Bronchial epithelial cell (primary cell): ENCODE measurements at places on chromosomes 6 and 20.

- DNase-seq: no peak
These were observed 108.8 kb downstream of the PREX1 start for GRCh38 chr20:48718786-48719578.

DNA sequence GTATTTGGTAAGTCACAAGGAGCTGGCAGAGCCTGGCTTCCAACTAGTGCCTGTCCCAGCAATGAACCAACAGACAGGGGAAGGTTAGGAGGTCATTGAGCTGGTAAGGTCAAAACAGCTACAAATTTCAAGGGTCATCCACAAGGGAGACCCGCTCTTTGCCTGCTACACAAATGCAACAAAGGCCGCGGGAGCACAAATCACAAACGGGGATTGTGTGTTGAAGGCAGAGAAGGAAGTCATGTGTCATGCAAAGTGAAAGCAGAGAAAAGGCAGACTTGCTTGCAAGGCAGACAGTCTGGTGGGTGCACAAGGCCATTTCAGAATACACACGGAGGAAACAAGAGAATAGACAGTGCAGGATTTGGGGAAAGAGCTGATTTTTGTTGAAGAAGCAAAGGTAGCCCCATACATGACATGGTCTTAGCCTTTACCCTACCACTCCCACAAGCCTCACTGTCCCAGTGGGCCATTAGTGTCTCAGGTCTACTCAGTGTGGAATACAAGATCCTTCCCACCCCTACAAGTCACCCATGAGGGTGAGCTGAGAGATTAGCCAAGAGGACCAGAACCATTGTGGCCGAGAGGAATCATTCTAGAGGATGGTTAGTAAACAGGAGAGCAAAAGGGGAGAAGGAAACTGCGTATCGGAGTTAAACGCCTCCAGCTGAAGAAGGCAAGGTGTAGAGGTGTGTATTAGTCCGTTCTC lies 18.1 kb upstream of the SAMHD1 start:
- no peak for DNase-seq

DNA sequence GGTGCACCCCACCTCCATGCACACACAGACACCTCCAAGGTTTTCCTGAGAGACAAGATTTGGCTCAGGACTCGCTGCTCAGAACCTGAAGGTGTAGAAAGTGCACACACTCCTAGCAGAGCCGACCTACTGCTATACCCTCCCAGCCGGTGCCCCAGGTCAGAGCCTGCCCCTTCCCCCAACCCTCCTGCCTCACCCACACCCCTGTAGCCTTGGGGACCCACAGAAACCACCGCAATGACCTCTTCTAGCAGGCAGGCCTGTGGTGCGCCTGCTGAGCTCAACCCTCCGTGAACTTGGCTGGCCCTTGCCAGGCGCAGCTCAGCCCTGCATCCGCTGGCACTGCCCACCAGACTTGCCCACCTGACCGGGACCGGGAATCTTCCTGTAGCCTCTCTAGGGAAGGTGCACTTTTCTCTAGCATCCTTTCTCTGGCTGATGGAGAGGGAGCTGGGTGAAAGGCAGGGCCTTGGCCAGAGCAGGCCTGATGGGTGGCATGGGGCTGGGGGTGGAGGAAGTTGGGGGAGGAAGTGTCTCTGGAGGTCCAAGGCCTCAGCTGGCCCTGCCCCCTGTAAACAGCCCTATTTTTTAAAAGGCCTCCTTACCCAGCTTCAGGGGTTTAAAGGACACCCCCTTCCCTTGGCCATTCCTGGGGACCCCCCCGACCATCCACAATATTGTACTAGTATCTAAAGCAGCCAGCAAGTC lies 36.9 kb upstream of the SLCO4A1 start:
- DNase-seq: no peak

- DNase-seq: peak; percentile 73
These were observed 78.4 kb upstream of the FBXL4 start for GRCh38 chr6:99026135-99026534.

DNA sequence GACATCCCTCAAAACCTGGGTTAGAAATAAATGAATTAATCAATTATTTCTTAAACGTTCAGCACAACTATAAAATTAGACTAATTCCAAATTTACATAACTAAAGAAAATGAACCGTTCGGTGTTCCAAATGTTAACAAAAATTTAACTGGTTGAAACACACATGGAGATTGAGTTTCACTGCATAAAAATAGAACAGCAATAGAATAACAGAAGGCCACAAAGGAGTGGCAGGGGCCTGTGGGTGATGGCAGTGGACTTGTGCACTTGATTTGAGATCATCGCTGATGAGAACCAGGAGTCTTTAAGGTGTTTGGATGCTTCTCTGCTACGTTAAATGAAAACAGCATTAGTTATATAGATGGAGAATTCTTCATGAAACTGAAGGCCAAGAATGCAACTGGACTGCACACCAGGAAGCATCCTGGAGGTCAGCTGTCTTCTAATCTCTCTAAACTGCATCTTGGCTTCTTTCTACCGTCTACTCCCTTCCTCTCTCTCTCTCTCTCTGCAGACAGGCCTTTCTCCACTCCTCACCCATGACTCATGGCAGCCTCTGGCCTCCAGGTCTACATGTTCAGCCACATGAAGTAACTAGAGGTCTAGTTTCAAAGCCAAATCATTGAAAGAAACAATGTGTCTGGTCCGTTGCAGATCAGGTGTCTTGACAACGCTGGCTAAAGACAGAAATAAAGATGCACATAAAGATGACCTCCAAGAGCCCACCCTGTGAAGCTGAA lies 111.3 kb downstream of the SIM1 start:
- peak; percentile 43 for DNase-seq

DNA sequence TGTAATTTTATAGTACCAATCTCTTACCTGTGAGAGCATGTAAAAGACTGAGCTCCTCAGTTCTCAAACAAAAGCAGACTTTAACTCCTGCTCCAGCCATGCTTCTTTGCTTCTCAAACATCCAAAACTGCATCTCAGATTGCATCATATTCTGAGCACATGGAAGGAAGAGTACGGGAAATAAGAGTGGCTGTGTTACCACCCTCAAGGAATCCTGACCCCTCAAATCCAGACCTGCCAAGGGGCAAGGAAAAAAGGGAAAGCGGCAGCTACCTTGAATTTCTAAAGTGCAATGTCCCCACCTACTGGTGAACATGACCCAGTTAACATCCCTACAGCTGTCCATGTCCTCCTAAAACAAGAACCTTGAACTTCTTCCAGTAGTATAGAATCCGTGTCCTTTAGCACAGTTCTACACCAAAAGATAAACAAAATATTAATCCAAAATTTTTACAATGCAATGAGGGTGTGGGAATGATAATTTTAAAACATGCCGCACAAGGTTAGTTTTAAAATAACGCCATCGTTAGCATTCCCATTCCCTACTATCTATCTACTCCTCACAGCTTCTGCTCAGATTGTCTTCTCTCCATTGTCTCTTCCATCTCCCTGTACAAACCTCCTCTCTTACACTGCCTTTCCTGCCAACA lies 34.1 kb upstream of the HLA-DQB1 start:
- DNase-seq: peak; percentile 52

- DNase-seq: no peak
These were observed 21.4 kb downstream of the EDEM2 start for GRCh38 chr20:35125753-35126152.

- DNase-seq: no peak
These were observed 538.6 kb upstream of the JARID2 start for GRCh38 chr6:14707276-14707675.

DNA sequence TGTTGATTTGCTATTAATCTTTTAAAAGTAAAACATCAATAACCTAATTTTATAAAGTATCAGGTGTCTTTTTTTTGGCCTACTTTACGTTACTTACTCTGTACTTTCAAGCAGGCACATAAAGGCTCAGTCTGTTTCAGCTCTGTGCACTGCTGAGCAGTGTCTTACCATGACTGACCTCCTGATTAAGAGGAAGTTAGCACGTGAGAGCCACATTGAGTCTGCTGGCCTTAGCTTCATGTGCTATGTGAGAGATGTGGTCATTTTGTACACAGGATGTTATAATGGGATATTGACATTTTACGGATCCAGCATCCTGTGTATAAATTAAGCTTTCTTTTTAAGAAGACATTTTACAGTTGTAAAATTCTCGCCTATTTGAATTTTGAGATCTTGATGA lies 31.9 kb downstream of the ARID1B start:
- DNase-seq: no peak

- DNase-seq: peak; percentile 52
These were observed 25.6 kb upstream of the ADGRF4 start for GRCh38 chr6:47672816-47673215.

- DNase-seq: no peak
These were observed 31.6 kb downstream of the E2F3 start for GRCh38 chr6:20433321-20433720.

DNA sequence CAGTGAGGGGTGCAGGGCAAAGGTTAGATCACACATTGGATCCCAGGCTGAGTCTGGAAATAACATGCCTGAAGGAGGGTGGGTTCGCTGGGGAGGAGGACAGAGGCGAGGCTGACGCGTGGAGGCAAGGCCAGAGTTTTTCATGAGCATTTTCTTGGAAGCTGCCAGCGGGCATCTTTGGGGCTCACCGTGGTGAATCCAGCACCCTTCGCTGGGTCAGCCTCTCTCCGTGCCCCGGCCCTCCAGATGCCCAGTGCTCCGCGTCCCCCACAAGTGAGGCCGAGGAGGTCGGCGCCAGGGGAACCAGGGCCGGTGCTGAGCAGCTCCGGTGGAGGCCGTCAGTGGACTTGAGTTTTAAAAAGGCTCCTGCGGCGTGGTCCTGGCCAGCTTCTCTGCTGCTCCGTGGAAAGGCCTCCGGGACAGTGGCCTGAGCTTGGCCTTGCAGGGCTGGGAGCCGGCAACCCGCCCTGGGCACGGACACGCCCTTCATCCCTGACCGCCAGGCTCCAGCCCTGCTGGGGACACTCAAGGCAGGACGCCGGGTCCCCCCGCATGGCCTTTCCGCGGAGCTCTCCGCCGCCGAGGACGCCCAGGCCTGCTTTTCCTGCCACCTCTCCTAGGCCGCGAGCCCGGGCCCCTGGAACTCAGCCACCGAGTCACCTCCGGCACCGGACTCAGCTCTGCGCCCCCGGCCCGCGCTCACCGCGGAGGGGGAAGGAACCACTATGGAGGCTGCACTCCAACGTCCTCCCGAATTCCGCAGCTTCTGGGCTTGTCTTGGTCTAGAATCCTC lies 114.3 kb downstream of the THBS2 start:
- no peak for DNase-seq

GRCh38 chr6:71967436-71967835 lies 81.1 kb downstream of the RIMS1 start:
- DNase-seq: peak; percentile 42

GRCh38 chr20:63071541-63072181 lies 64.9 kb upstream of the BHLHE23 start:
- DNase-seq: peak; percentile 55

DNA sequence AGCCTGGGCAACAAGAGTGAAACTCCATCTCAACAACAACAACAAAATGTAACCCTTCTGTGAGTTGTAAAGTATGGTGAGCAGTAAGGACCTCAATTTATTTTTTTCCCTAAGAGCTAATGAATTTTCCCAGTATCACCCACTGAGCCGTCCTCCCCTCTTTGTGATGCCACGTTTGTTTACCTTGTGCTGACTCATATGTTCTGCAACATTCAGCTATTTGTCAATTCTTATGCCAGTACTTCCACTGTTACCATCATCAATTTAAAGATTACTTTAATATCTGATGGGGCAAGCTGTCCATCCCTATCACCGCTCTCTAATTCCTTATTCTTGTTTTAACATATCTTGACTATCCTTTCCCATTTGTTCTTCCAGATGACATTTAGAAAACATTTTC lies 37.5 kb downstream of the MAK start:
- peak; percentile 82 for DNase-seq

DNA sequence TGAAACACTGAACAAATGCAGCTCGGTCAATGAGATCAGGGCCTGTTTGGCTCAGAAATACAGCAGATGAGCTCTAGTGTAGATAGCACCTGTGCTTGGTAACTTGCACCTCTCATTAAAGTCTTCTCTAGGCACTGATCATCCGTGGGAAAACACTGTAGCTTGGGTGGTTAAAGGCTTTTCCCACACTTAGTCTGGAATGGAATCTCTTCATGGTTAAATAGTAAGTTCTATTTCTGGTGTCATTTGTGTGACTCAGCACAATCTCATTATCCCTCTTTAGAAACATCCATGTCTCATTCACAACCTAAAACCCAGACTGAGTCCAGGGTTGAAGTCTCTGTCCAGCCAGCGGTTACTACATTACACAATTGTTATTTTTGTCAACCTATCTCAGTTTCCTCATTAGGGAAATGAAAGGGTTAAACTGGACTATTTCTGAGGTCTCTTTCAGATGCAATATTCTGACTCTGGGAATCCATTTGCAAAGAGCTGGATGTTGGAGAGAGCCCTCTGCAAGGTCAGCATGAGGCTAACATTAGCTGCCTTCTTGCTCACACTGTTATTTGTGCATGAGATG lies 125.0 kb downstream of the ZDHHC14 start:
- no peak for DNase-seq

GRCh38 chr6:13702809-13703302 lies 8.8 kb downstream of the RANBP9 start:
- DNase-seq: no peak

GRCh38 chr20:1856424-1856823 lies 38.8 kb upstream of the SIRPA start:
- no peak for DNase-seq

DNA sequence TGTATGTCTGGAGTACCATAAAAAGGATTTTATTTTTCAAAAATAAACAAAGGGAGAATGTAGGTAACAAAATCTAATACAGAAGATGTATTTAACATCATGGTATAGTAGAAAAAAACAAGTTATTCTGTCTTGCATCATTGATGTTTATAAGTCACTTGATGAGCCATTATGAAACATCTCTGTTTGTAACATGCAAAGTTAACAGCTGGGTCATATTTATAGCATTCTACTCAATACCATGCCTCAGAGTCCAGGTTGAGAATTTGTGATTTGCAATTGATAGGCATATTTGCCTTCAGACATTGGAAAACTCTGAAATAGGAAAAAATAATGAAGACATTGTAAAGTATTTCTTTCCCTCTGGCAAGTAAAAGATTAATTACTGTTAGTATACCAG lies 52.3 kb upstream of the IL20RA start:
- DNase-seq: peak; percentile 37

GRCh38 chr20:32626859-32627636 lies 41.9 kb upstream of the NOL4L start:
- no peak for DNase-seq

DNA sequence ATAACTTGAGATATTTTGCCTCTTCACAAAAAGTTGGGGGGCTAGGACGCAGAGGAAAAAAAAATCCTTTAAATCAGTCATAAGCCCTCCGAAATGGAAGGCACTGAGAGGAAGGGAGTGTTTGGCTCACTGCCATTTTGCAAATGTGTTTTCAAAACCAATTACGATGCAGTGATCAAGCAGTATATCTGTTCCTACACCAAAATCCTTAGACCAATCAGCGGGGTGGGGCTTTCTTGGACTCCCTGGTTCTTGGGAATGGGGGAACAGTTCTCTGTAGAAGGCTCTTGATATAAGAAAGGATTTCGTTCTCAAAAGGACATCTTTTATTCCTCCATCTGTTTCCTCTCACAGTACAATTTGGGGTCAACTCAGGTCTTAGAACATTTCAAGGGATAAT lies 478.6 kb upstream of the JARID2 start:
- DNase-seq: no peak
